ENCODE measurements at places on chromosomes 7 and 10. TPM values are rescaled to one million over a fixed set of nuclear protein-coding genes. Genes with fewer than 3 reads are reported as not detected.

Gene OPALIN
- total RNA-seq = not detected

Gene ACTR3C
- total RNA-seq = 22.8 TPM

Gene TUBAL3
- not detected for total RNA-seq

GRCh38 chr7:32023376-32023775 lies 46.8 kb downstream of the PDE1C start:
- H3K27me3 ChIP-seq = no peaks in the 10 kb centered on the region
- no peaks in the 10 kb centered on the region for H3K36me3 ChIP-seq
- H3K4me3 ChIP-seq = no peak overlapping the region
- H3K27ac ChIP-seq = no peak overlapping the region
- H3K4me1 ChIP-seq = peaks cover 16% of the 10 kb centered on the region

- H3K4me1 ChIP-seq = peaks cover 21% of the 10 kb centered on the region
- DNase-seq = no peak
- no peak overlapping the region for H3K27ac ChIP-seq
- H3K4me3 ChIP-seq = no peak overlapping the region
Observed at GRCh38 chr10:99788598-99789256, 6.3 kb downstream of the ABCC2 start.

GRCh38 chr10:127872871-127873600 lies 19.7 kb downstream of the CLRN3 start:
- peaks cover 39% of the 10 kb centered on the region for H3K27me3 ChIP-seq
- H3K27ac ChIP-seq = no peak overlapping the region
- H3K36me3 ChIP-seq = no peaks in the 10 kb centered on the region
- H3K4me3 ChIP-seq = no peak overlapping the region

Data from Calu3 (cell line).